ENCODE measurements at places on chromosomes 1 and 21. TPM values are rescaled to one million over a fixed set of nuclear protein-coding genes. Genes with fewer than 3 reads are reported as not detected.

DMRTA2 gene
- total RNA-seq, result not detected

UTS2 gene
- not detected for total RNA-seq

C1orf74 gene
- total RNA-seq, result 1.9 TPM

YOD1 gene
- 5.8 TPM for total RNA-seq

STMN1 gene
- 131 TPM for total RNA-seq

FAM89A gene
- total RNA-seq, result 20.0 TPM

MAP3K21 gene
- total RNA-seq, result 0.90 TPM

CAMK2N1 gene
- total RNA-seq, result 0.76 TPM

SYCP1 gene
- total RNA-seq, result not detected

NES gene
- 55.1 TPM for total RNA-seq

KCNA2 gene
- not detected for total RNA-seq

MECR gene
- 18.7 TPM for total RNA-seq

GUCA2B gene
- total RNA-seq, result not detected

PTCH2 gene
- under 0.01 TPM for total RNA-seq

GRCh38 chr1:235239851-235240250 is 78.8 kb upstream of the RBM34 start:
- no peak for DNase-seq

- no peak for DNase-seq
These were observed 46.0 kb upstream of the JUN start for GRCh38 chr1:58829866-58830265.

- no peak for DNase-seq
These were observed 1582.2 kb downstream of the MRPL39 start for GRCh38 chr21:24025101-24025500.

- DNase-seq, result peak; percentile 75
These were observed 5.2 kb upstream of the ERRFI1 start for GRCh38 chr1:8031176-8031785.

- no peak for DNase-seq
These were observed 127.9 kb downstream of the TIAM1 start for GRCh38 chr21:31216206-31216605.

DNA sequence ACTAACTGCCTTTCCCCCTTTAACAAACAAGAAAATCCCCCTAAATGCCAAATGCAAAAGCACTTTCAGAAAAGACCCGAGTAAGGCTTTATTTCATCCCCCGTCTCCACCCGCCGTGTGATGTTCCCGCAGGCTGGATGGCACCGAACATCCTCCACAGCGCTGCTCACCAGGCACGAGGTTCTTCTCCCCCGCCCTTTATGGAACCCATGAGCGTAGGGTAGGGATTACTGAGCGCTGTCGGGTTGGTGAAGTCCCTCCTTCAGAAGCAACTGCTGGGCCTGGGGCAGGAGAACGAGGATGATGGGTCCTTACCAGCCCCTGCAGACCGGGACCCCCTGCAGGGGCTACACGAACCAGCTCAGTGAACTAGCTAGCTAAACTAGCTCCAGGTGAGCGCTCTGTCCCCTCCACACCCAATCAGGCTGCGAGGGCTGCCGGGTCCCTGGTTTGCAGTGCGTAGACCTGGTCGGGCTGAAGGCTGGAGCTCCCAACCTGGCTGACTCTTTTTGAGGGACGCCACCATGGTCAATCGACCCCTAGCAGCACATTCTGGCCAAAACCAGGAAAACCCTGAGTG is 80.4 kb downstream of the ITPKB start:
- DNase-seq, result no peak

GRCh38 chr1:85128316-85128715 is 72.5 kb downstream of the SYDE2 start:
- no peak for DNase-seq

DNA sequence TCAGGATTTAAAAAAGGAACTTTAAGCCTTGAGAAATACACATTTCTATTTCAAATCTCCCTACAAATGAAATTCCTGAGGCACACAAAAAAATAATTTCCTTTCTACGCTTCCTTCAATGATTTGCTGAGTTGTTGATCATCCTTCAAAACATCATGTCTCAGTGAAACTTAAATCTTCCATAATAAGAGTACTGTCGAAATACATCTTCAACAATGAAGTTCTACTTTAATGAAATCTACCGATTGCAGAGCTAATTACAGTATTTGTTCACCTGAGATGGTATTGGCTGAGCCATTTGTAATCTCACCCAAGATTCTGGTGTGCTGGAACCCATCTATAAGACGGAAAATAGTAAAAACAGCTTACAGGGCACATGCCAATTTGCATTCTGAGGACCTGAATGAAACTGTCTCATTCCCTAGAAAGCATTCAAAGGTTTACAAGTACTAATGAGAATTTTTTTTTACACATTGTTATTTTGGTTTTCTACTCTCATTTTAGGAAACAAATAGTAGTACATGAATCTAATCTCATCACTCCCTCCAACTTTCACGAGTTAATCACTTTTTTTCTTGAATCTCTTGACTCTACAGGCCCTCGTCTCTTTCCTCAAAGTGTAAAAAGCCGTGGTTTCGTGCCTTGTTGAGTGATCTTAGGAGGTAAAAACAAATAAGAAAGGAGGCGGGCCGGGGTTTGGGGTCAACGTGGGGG is 1.1 kb downstream of the CHML start:
- peak; percentile 8 for DNase-seq

DNA sequence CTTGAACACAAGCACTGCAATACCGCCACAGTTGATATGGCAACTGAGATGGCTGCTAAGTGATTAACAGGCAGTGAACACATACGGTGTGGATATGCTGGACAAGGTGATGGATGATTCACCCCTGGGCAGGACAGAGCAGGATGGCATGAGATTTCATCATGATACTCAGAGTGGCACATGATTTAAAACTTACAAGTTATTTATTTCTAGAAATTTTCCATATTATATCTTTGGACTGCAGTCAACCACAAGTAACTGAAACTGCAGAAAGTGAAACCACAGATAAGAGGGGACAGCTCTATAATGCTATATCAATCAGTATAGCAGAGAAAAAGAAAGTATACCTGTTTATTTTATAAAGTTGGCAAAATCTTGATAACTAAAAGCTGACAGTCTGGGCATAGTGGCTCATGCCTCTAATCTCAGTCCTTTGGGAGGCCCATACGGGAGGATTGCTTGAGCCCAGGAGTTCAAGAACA is 47.9 kb downstream of the PHACTR4 start:
- DNase-seq, result peak; percentile 55

- no peak for DNase-seq
These were observed 40.8 kb upstream of the UTS2 start for GRCh38 chr1:7893529-7894180.

DNA sequence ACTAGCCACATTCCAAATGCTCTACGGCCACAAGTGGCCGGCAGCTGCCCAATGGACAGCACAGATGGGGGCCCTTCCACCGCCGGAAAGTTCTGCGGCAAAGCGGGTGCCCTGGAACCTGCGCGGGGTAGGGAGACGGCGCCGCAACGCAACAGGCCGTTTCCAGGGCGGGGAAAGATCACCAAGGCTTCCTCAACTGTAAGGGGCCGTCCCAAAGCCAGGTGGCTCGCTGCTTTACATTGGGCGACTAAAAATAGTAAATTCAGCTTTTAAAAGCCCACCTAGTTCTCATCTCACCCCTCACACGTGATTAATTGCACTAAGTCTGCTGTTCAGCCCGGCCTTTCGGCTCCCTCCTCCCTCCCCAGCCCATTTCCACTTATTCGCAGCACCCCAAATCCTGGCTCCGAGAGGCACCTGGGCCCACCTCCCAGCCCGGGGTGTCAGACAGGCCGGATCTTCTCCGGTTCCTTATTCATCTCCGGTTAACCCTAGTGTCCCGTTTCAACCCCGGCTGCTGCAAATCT is 643 bp downstream of the CFAP298 start:
- DNase-seq, result peak; percentile 52

DNA sequence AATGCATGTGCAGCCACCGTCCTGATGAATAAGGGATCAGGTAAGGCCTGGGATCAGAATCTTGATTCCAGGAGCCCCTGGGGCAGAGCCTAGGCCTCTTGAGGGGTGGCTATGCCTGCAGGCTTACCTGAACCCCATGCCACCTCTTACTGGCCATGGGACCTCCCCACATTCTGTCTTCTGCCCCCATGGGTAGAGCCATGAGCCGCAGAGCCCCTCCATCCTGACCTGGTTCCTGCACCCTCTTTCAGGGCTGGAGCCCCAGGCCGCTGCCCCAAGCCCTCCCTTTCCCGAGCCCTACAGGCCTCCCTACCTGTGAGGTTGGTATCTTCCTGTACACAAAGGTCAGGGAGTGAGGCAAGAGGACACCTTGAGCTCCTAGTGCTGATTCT is 120.8 kb downstream of the DMRTB1 start:
- DNase-seq, result no peak

- no peak for DNase-seq
These were observed 46.8 kb downstream of the COL18A1 start for GRCh38 chr21:45451771-45452182.

DNA sequence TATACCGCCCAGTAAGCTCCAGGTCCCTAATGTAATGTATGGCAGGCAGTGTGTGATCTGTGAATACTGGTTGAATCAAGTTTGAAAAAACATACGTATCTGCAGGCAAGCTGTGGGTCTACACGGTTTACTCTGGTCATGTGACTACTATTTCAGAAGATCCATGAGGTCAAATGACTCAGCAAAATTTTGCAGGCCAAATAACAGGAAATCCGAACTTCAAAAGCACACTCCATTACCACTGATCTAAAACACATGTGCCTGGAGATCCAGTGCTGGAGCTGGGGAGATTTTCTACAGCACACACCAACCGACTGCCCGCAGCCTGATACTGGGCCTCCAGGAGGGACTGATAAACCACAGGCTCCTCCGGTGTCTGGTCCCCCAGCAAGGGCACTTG is 64.5 kb upstream of the SLC44A3 start:
- DNase-seq, result peak; percentile 75

GRCh38 chr21:33121715-33122475 is 52.0 kb downstream of the OLIG1 start:
- peak; percentile 43 for DNase-seq

GRCh38 chr1:212678456-212679410 is 20.9 kb downstream of the BATF3 start:
- no peak for DNase-seq

GRCh38 chr21:41168391-41169257 is 664 bp downstream of the BACE2 start:
- DNase-seq, result no peak

- peak; percentile 32 for DNase-seq
These were observed 25.6 kb downstream of the CDK18 start for GRCh38 chr1:205530116-205530515.

- no peak for DNase-seq
These were observed 22.3 kb downstream of the KCND3 start for GRCh38 chr1:111967067-111967690.

DNA sequence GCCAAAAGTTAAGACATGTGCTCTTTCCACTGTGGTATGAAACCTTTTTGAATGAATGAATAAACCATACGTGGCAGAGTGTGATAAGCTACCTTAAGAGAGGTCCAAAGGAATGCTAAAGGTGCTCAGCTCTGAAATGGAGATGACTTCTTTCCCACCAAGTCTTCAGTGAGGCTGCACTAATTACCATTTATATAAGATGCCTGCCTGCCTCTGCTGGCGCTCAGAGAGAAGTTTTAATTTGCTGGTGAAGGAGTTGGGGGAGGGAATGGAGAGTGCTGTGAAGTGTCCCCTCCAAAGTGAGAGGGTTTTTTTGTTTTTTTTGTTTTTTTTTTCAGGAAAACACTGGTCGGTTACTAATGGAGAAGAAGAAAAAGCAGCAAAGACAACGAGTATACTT is 559.0 kb downstream of the OMA1 start:
- no peak for DNase-seq

DNA sequence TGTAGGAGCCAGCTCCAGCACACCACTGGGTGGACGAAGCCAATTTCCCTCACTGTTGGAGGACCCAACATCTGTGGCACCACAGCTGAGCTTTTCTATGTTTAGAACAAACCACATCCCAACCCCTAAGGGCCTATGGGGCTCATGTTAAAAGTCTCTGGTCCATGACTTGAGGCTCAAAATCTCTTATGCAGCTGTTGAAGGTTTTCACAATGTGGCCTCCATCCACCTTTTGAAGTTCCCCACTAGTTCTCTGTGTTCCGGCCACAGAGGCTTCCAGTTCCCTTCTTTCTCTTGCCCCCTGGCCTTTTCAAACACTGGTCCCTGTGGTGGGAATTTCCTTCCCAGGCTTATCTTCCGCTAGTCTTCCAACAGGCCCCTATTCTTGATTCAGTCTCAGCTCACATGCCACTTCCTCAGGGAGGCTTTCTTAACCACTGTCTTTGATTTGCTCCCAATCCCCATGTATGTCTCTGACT is 3.9 kb upstream of the IFNLR1 start:
- DNase-seq, result no peak

DNA sequence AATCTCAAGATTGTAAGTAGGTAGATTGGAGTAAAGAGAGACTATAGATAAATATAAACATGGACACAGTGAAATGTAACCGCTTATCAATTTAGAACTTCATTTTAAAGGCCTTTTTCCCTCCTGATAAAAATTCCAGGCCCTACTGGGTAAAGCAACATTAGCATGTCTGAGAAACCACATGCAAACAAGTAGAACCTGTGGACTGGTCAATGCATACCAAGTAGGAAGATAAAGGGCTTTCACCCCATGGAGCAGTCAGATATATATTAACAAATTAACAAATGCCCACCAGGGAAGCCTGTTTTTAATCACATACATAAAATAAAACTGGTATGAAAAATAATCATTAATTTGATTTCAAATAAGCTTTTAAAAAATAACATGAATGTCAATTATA is 8.1 kb downstream of the DPH5 start:
- no peak for DNase-seq

DNA sequence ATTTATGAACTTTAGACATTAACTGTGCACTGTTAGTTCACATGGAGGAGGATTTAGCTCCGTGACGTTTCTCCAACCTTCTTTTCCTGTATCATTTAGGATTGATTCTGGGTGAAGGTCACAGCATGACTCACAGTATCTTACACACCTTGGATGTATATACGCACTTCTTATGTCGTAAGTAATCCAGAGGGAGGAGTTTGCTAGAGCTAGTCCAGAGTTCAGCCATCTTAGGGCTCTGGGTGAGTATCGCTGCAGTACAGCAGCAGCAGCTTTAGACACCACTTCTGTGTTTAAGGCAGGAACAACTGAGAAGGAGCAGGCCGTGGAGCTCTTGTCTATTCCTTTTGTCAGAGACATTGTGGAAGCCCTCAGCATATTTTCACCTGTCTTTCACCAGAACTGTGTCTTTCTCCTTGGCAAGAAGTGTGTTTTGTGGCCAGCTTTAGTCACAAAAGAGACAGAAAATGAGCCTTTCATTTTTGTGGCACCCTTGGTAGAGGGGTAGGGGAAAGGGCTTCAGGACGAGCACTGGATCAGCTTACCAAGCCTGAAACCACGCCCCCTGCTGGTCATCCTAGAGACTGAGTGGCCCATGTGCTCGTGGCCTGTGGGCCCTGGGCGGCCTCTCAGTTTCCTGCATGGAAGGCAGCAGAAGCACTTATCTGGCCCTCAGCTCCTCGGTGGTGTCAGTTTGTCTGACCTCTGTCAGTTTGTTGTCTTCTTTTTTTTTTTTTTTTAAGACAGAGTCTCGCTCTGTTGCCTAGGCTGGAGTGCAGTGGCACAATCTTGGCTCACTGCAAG is 64.0 kb downstream of the ADARB1 start:
- peak; percentile 47 for DNase-seq

- DNase-seq, result no peak
These were observed 11.6 kb downstream of the EIF4G3 start for GRCh38 chr1:21165076-21165475.
